Activated CD4-positive, alpha-beta T cell treated with anti-CD3 and anti-CD28 coated beads for 48 hours (primary cell): ENCODE measurements at places on chromosomes 1 and 21.

GRCh38 chr1:240801442-240801841, 189.5 kb upstream of the GREM2 start:
- no peak for DNase-seq

DNA sequence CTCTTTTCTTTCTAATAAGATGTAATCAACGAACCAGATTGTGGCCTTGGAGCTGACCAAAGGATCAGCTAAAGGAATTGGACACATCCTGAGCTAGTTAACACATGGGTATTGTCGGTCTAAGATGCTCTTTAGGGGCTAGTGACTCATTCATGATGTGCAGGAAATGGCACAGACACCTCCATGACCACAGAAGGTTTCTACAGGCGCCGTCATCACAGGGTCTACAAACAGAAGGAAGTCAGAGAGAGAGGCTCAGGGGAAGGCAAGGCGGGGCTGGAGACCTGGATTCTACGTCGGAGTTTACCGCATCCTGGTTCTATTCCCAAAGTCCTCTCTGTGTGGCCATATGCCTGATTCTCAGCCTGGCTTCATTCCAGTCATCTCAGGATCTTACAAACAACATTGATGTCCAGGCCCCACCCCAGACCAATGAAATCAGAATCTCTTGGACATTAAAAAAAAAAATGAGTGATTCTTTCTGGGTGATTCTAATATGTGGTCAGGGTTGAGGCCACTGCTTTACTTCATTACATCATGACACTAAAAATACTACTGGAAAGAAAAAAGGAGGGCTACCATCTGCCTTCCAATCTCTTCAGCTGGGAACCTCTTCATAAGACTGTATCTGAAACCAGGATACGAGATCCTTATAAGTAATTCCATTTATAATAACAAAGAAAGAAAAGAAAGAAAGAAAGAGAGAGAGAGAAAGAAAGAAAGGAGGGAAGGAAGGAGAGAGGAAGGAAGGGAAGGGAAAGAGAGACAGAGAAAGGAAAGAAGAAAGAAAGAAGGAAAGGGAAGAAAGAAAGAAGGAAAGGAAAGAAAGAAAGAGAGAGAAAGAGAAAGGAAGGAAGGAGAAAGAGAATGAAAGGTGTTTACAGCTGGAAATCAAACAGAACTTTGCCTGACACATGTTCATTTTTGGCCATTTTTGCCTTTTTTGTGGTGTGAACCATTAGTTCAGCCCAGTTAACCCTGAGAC, 11.6 kb upstream of the KCNJ15 start:
- DNase-seq: peak; percentile 77

GRCh38 chr1:3573500-3573899, 37.8 kb downstream of the MEGF6 start:
- no peak for DNase-seq

- no peak for DNase-seq
Measured at GRCh38 chr21:36437745-36438128, 42.2 kb downstream of the CLDN14 start.

DNA sequence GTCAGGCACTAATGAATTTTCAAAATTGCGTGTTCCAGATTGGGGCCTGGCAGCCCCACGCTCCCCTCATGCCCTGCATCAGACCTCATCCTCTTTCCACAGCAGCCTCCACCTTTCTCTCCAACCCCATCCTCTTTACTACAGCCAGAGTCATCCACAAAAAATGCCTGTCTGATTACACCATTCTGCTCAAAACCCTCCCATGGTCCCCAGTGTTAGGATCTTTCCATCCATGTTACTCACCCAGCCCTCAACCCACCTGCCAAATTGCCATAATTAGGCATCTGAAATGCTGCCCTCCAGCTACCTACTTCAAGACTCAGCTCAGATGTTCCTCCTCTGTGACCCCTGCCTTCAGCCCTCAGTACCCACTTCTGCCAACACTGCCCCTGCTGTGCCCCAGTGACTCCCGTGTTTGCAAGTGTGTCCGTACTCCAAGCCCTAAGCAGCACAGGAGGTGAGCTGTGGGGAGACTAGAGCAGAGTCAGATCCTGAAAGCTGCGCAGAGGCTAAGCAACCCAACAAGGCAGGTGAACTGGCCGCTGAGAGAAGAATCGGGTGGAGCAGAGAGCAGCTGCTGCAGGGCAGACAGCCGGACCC, 715 bp upstream of the ARTN start:
- DNase-seq: no peak

DNA sequence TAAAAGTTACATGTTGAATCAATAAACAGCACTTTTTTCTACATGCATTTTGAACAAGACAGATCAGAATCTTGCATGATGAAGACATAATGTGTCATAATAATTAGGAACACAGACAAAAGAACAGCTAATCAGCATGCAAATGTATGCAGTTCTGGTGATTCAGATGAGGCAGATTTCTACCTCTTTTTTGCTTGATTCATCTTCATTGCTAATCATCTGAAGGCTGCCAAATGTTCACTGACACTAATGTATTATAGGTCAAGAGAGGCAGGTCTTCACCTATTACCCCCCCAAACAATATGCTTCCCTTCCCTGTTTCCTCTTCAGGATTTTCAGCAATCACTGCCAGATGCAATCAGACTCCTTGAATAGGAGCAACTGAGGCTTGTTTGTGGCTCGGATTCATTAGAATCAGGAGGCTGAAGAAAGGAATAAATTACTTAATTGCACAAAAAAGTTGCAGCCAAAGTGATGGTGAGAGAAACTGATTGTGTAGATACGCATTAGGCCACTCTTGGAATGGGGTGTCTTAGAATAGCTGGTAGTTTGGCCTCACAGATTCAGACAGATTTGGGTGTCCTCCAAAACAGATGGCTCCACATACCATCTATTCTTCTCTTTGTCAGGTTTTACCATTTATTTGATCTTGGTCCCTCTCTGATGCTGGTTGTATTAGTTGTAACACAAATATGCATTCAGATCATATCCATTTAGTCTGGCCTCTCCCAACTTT, 275.4 kb downstream of the RPS6KC1 start:
- no peak for DNase-seq

- no peak for DNase-seq
Measured at GRCh38 chr1:168897249-168897648, 168.2 kb upstream of the DPT start.

- no peak for DNase-seq
Measured at GRCh38 chr1:57839526-57839925, 415.7 kb upstream of the DAB1 start.

- no peak for DNase-seq
Measured at GRCh38 chr1:84387480-84388163, 10.7 kb upstream of the DNASE2B start.

DNA sequence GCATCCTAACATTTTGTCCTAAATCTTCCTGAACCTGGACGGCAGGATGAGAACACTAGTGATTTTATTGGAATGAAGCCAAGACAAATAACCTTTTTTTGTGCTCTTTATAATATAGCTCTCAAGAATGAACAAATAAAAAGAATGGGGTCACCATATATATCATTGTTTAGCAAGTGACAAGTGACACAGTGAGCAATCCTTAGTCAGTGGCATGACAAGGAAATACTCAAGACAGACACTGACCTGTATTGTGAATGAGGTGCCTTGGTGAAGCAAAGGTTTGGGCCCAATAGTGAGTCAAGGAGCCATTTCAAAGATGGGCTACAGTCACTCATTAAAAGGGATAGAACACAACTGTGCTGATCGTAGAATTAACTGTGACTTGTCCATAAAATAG, 35.7 kb downstream of the PTGFR start:
- DNase-seq: no peak

DNA sequence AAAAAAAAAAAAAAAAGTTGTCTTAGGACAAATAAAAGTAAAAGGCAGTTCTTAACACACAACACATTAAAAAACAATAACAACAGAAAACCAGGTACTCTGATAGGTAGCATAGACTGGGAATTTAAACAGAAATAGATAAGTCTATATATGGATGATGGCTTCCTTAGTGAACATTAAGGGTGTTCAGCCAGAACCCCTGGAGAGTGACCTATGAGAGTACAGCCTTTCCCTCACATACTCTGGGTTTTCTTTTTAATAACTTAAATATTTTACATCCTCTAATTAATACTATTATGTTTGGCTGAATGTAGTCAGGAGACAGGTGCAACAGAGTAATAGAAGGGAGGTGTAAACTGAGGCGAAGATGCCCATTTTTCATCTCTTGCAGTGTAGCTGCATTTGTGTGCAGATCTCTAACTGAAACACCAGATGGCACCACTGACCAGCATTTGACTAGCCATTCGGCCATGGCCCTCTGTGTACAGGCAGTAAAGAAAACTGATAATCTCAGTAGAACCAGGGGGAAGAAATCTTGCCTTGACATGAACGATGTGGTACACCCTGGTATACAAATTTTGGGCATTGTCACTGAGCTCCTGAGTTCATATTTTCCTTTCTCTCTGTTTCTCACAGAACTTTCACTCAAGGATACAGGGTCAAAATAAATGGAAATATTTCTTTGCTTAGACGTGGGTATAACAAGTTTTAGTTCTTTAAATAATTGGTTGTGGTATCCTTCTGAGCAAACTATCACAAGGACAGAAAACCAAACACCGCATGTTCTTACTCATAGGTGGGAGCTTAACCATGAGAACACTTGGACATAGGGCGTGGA, 7.6 kb downstream of the TTF2 start:
- peak; percentile 50 for DNase-seq

GRCh38 chr1:61836649-61837048, 94.4 kb downstream of the PATJ start:
- no peak for DNase-seq

GRCh38 chr21:36663033-36663855, 35.7 kb upstream of the SIM2 start:
- DNase-seq: no peak

- no peak for DNase-seq
Measured at GRCh38 chr1:157431751-157432150, 120.6 kb downstream of the FCRL5 start.

- no peak for DNase-seq
Measured at GRCh38 chr1:244791061-244791460, 44.4 kb upstream of the COX20 start.

DNA sequence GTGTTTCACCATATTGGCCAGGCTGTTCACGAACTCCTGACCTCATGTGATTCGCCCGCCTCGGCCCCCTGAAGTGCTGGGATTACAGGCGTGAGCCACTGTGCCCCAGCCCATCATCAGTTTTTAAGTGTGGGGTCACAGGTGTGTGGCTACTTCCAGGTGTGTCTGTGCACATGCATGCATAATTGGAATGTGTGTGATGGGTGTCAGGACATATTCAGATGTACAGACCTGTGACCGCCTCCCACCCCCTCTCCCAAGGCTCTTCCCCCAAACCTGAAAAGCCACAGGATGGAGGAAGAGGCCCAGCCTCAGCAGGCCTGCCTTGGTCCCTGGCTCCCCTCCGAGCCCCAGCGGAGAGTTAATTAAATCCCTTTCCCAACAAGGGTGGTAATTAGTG, 37.3 kb upstream of the CSF3R start:
- no peak for DNase-seq
